Stimulated activated CD4-positive, alpha-beta T cell treated with anti-CD3 and anti-CD28 coated beads, Interleukin-4, amount 100 ng/mL, for 24 hours (primary cell): ENCODE measurements at places on chromosomes 2 and 18.

GRCh38 chr2:185676316-185676715 lies 62.3 kb upstream of the FSIP2 start:
- DNase-seq = no peak

DNA sequence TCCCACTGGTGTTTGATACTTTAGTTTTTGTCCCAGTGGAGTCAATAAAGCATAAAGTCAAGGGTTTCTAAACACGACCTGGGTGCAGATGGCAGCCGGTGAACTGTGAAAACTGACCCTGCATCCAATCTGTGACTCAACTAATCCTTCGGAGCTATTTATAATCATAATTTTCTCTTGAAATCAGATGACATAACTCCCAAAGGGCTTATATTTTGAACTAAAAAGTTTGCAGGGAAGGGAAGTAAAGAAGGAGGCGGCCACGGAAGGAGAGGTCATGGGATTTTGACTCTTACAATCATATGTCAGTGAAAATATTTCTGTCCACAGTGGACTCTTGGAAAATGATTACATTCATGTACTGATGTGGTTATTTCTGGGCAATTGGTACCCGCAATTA lies 178.5 kb downstream of the PDE1A start:
- DNase-seq = no peak

DNA sequence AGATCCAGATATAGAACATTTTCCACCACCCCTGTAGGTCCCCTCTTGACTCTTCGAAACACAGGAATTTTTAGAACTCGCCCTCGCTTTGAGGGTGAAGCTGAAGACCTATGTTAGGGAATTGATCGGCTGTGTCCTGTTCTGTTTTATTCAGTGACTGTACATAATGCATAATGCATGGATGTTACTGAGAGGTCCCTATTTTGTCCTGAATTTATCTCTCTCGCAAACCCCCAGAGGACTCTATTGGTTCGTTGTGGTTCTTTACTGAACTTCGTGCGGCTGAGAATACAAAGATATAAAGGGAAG lies 431 bp upstream of the EIF5B start:
- no peak for DNase-seq

GRCh38 chr18:2952605-2953004 lies 60.3 kb downstream of the LPIN2 start:
- no peak for DNase-seq

- DNase-seq = no peak
Observed at GRCh38 chr2:229378386-229378785, 107.3 kb upstream of the PID1 start.

DNA sequence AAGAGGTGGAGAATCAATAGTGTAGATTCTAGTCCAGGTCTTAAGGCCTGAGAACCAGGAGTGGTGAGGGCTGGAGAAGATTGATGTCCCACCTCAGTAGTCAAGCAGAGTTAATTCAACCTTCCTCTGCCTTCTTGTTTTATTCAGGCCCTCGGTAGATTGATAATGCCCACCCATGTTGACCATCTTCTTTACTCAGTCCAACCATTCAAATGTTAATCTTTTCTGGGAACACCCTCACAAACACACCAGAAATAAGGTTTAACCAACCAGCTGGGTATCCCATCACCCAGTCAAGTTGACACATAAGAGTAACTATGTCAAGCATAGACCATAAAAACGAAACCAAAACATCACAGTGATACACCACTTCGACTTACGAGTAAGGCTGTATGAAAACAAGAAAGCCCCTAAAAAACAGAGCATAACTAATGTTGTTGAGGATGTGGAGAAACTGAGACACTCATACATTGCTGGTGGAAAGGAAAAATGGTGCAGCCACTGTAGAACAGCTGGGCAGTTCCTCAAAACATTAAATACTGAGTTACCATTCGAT lies 57.5 kb downstream of the SLC35F5 start:
- no peak for DNase-seq

- no peak for DNase-seq
Observed at GRCh38 chr2:23835988-23836387, 90.9 kb downstream of the ATAD2B start.

- DNase-seq = no peak
Observed at GRCh38 chr2:201219328-201220096, 36.6 kb downstream of the CASP10 start.

DNA sequence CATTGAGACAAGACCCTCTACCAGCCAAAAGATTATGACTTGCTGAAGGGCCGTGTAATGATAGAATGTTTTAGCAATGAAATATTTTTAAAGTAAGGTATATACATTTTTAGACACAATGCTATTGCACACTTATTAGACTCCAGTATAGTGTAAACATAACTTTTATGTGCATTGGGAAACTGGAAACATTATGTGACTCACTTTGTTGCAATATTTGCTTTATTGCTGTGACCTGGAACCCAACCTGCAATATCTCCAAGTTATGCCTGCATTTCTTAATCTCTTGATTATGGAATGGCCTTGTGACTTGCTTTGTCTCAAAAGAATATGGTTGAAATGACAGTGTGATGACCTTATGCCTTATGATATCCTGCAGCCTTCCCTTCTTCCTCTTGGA lies 502.0 kb downstream of the EPHA4 start:
- DNase-seq = no peak

GRCh38 chr2:181309586-181309985 lies 147.6 kb upstream of the ITGA4 start:
- no peak for DNase-seq

DNA sequence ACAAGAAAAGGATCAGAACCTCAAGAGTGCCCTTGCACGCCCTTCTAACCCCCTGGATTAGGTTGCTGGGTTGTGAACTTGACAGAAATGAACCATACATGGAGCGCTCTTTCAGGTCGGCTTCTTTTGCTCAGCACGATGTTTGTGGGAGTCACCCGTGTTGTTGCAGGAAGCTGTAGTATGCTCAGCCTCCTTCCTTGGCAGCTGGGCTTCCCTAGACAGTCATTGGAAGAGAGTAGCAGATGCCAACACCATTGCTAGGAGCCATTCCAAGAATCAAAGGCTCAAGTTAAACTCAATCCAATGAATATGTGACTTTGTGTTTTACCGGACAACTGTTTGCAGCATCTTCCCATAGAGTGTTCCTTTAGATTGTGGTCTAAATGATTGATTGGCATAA lies 47.0 kb downstream of the RAB12 start:
- no peak for DNase-seq

GRCh38 chr2:203678971-203679370 lies 27.5 kb upstream of the CD28 start:
- no peak for DNase-seq

DNA sequence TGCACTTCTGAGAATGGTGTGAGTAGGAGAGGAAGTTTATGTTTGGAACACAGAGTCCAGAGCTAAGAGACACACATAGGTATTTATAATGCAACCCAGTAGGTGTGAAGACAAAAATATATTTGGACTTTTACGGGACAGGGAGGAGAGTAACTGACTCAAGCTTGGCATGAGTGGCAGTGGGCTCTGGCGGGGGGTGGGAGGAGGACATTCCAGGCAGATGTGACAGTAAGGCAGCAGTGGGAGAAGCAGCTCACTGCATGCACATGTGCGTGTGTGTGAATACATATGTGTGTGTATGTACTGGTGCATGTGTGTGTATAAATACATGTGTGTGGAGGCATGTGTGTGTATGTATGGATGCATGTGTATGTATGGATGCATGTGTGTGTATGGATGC lies 51.4 kb downstream of the DCDC2C start:
- no peak for DNase-seq

DNA sequence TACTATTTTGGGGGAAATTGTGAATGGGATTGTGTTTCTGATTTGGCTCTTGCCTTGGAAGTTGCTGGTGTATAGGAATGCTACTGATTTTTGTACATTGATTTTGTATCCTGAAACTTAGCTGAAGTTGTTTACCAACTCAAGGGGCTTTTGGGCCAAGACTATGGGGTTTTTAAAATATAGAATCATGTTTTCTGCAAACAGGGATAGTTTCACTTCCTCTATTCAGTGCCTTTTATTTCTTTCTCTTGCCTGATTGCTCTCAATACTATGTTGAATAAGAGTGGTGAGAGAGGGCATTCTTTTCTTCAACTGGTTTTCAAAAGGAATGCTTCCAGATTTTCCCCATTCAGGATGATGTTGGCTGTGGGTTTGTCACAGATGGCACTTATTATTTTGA lies 1383.8 kb upstream of the ACVR2A start:
- DNase-seq = no peak

- DNase-seq = no peak
Observed at GRCh38 chr2:85840091-85840490, 48.7 kb downstream of the ST3GAL5 start.

- DNase-seq = no peak
Observed at GRCh38 chr2:227491386-227491785, 19.4 kb downstream of the AGFG1 start.

DNA sequence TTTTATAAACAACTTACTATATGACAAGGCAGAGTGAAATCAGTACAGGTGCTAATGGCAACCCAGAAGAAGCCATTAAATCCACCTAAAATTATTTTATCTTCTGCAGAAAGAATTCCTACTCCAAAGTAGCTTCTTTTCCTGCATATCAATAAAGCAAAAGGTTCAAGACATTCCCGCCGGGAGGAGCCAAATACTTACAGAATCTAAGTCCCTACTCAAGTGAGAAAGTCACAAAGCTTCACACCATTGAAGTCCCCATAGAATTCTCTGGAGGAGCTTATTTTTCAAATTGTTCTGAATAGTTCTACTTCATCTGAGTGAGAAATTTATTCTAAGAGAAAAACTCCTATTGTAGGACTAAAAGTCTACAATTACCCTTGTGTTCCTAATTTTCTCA lies 233.7 kb upstream of the HNRNPA3 start:
- DNase-seq = no peak

DNA sequence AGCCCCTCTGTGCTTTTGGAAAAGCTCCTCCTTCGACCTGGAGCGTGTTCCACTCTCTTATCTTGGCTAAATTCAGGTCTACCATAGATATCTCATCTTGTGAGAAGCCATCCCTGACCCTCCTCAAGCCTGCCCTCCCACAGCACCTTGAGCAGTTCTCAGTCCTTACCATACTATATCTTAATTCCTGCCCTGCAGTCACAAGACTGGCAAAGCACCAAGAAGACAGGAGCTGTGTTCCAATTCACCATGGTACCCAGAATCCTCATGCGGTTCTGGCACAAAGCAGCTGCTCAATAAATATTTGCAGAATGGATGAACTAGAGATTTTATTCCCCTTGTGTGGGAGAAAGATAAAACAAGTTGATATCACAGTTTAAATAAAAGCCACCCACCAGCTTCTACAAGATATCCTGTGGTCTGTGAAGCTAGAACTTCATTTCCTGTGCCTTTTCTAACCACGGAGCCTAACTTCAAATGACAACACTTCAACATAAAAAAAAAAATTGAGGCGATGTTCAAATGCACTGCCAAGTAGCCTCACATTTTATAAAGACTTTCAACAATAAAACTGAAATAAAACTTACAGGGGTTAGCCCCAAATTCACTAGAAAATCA lies 19.5 kb downstream of the MARCHF4 start:
- DNase-seq = no peak

DNA sequence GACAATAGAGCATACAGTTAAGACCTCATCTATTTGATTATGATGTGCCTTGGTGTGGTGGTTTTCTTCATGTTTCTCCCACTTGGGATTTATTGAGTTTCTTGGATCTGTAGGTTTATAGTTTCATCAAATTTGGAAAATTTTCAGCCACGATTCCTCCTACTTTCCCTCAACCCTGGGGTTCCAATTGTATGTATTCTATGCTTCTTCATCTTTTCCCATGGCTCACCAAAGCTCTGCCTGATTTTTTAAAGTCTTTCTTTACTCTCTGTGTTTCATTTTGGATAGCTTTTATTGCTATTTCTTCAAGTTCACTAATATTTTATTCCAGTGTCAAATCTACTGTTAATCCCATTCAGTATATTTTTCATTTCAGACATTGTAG lies 132.7 kb downstream of the CTIF start:
- no peak for DNase-seq

- no peak for DNase-seq
Observed at GRCh38 chr18:40371673-40372072, 1583.4 kb upstream of the PIK3C3 start.

- DNase-seq = no peak
Observed at GRCh38 chr2:7896940-7897487, 784.8 kb upstream of the ID2 start.

DNA sequence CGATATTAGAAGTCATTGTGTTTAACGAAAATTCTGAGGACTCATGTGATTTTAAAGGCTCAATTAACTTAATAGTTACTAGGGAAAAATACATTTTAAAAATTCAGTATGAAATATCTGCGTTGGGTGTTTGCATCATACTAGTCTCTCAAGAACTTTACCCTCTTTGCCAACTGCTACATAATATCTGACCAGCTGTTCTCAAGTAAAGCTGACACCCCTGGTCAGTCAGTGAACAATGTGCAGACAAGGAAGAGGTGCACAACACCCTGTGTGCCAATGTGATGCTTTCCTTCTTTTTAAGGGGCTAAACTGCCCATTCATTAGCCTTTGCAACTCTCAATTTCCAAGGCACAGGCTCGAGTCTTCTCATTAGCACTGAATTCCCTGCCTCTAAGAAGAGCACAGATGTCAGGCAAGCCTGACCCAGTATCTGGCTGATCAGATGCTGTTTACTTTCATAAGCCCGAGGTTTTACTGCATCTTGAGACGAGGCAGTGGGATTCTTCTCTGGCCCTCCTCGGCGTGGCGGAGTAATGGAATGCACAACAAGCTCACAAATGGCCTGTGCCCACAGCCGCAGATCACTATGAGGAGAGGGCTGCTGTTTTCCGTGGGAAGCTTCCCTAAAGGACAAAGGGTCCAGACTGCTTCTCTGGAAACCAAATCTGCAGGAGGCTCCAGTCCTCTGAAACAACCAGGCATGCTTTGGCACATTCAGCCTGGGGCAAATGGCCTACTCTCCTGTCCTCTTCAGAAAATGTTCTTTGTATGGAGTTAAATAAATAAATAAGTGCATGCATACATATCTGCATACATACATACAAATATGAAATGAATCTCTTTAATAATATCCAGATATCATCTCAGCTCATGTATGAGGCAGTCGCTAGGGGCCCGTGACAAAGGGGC lies 240.3 kb downstream of the ZNF521 start:
- DNase-seq = no peak

- no peak for DNase-seq
Observed at GRCh38 chr2:15669375-15669910, 77.8 kb downstream of the DDX1 start.

DNA sequence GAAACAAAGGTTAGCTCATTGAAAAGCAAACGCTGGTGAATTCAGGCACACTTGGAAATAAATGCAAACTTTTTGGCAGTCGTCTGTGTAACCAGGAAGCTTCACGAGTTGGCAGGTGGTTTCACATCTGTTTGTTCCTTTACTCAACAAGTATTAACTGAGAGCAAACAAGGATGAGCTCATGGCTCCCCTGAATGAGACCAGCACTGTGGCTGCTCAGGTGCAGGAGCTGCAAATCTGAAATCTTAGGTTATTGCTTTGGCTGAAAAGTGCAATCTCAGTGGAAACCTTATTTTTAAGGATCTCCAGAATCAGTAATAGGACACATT lies 46.3 kb downstream of the SH3RF3 start:
- no peak for DNase-seq
